Cortex of kidney (tissue), 1 donor: ENCODE measurements at places on chromosomes 3 and 15.

- no peak for DNase-seq
Observed at GRCh38 chr15:39330061-39330460, 250.8 kb upstream of the THBS1 start.

DNA sequence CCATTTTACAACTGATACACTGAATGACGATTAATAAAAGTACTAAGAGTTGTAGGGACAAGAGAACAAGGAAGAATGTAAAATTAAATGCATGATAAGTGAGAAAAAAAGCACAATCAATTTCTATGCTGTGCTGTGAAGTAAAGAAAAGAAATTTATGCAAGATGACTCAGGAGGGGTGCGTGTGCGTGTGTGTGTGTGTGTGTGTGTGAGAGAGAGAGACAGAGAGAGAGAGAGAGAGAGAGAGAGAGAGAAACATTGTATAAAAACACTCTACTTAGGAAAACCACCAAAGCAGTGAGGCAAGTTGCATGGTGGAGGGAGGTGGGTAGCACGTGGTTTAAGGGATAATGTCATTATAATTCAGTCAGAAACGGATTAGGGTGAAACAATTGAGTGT lies 580.8 kb upstream of the ALCAM start:
- DNase-seq = no peak

GRCh38 chr15:91444656-91445055 lies 344.6 kb downstream of the SV2B start:
- no peak for DNase-seq

GRCh38 chr3:49674497-49674983 lies 389 bp downstream of the APEH start:
- no peak for DNase-seq

- no peak for DNase-seq
Observed at GRCh38 chr3:126372413-126373145, 15.4 kb upstream of the KLF15 start.

DNA sequence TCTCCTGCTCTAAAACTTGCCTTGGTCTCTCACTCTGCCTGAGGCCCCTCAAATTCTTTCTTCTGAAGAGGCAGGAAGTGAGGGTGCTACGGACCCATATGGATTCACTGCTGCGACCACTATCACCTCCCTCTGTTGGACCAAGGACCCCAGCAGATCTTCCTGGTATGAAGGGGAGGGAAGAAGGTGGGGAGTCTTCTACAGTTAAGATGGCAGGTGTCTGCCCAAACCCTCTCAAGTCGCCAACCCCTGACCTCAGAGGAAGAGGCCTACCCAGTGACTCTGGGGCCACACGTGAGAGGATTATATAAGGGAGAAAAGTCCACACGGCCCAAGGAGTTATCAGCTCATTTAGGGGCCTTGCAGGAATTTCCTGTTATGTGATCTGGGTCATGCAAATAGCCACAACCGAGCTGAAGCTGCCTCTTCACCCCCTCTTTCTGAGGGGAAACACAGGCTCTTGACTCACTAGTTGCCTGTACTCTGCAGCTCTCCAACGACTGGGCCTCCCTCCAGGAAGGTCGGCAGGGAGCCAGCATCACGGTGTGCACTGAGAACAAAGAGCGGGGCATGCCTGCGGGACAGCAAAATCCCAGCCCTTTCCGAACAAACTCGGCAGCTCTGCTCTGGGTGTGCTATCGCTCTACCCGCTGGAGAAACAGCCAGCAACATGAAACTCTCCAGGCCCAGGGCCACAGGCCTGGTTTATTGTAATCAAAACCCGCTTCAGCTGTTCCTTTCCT lies 116.0 kb downstream of the XXYLT1 start:
- DNase-seq = no peak

DNA sequence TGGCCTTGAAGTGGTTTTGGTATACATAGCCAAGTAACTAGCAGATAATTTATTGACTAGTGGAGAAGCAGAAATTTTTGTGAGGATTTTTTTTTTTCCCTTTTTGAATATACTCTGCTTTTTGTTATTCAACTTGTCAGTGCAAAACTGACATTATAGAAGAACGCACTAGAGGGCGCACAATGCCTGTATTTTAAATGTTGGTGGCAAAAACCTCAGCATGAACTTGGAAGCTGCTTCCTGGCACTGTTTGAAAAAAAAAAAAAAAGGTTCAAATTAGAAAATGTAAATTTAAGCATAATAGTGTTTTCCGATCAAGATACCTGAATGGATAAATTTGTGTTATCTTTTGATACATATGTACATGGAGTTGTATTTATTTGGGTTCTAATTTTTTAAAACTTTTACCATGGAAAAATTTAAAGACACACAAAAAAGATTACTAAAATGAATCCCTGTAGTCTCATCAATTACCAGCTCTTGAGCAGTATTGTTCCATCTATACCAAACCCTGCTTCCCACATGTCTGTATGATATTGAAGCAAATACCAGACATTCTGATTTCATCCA lies 56.0 kb downstream of the SLC25A26 start:
- no peak for DNase-seq

DNA sequence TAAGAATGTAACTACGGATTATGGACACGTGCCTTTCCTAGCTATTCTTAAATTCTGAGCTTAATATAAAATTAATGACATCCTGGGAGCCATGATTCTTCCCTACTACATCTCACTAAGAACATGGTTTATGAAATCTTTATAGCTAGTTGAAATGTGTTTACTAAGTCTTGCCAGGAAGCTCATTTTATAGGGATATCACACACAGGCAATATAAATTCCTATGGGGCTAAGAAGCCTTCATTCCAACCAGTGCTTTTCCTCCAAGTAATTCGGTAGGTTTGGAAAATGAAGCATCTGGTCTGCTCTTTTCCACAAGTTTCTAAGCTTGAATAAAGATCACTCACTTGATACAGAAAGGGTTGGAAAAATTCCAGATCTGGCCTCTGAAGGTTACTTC lies 802.6 kb downstream of the FHIT start:
- DNase-seq = no peak

DNA sequence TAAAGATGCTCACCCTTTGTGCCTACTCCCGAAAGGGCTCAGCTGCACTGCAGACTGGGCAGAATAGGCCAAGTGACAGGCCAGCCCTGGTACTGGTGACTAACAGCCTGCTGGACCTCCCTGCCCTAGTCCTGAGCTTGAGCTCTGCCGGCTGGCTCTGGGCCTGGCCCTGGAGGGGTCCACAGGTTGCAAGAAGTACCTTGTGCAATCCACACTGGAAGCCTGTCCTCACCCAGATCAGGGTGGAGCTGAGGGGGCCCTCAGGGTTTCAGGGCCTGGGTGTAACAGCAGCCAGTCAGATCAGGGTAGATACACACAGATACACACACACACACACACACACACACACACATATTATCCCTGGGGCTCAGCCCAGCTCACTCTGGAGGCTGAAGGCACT lies 27.3 kb upstream of the PLA2G4D start:
- DNase-seq = no peak
